Karpas-422 (cell line): ENCODE measurements at places on chromosomes 16 and 17. TPM values are rescaled to one million over a fixed set of nuclear protein-coding genes. Genes with fewer than 3 reads are reported as not detected.

FA2H gene
- total RNA-seq: not detected in 2 replicates

IGF2BP1 gene
- not detected in 2 replicates for total RNA-seq

NXN gene
- 1.1 TPM in 1 of 2 replicates, not detected in the other for total RNA-seq

- peaks cover 54% of the 10 kb centered on the region; the same call in 1 of the 2 replicates for H3K36me3 ChIP-seq
- no peaks in the 10 kb centered on the region for H3K27me3 ChIP-seq
- H3K4me3 ChIP-seq: no peak overlapping the region
Observed at GRCh38 chr17:78812855-78813254, 27.8 kb downstream of the USP36 start.

GRCh38 chr17:76710863-76711611, at the start of gene MXRA7:
Gene MXRA7, minus strand, starts transcription at chr17:76710965. Its CDS starts 19 bp downstream, at chr17:76710946.
- DNase-seq: peak; percentile 62
- H3K36me3 ChIP-seq: 0 out of 2 replicates have a peak, but pooled peaks cover 3% of the 10 kb centered on the region
- no peak within 1 kb of the TSS for H3K27ac ChIP-seq
- no peaks in the 10 kb centered on the region for H3K27me3 ChIP-seq

GRCh38 chr16:11367483-11367906, 22.2 kb downstream of the RMI2 start:
- H3K4me1 ChIP-seq: peaks cover 36% of the 10 kb centered on the region
- no peak overlapping the region for H3K4me3 ChIP-seq
- no peaks in the 10 kb centered on the region for H3K27me3 ChIP-seq
- H3K27ac ChIP-seq: no peak overlapping the region
- no peaks in the 10 kb centered on the region for H3K36me3 ChIP-seq

DNA sequence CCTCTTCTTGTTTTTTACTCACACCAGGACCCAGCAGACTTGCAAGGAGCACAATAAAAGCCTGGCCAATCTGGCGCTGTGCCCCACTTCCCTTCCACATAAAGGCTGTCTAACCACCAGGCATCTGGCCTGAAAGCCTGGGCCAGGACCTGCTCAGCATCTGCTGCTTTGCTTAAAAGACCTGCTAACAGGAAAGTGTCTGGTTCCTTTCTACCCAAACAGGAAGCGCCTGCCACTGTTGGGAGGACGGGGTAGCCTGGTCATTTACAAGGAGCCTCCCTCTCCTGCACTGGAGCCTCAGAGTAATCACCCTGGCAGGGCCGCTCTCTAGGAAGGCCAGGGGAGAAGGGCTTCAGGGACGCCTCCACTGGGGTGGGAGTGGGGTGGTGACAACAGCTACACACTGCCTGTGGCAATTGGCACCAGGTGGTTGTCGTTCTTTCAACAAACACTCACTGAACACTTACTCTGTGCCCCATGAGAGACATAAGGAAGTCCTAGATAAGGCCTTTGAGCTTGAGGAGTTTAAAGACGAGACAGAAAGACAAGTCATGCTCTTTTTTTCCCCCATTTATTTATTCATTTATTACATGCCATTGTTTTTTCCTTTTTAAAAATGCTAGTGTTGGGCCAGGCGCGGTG, 6.3 kb upstream of the MMP28 start:
- no peak overlapping the region for H3K4me3 ChIP-seq
- no peaks in the 10 kb centered on the region for H3K4me1 ChIP-seq
- H3K27me3 ChIP-seq: no peaks in the 10 kb centered on the region

- H3K27ac ChIP-seq: no peak overlapping the region
- DNase-seq: no peak
- H3K4me3 ChIP-seq: no peak overlapping the region
- H3K4me1 ChIP-seq: no peaks in the 10 kb centered on the region
Observed at GRCh38 chr16:79795556-79795955, 195.0 kb upstream of the MAF start.

DNA sequence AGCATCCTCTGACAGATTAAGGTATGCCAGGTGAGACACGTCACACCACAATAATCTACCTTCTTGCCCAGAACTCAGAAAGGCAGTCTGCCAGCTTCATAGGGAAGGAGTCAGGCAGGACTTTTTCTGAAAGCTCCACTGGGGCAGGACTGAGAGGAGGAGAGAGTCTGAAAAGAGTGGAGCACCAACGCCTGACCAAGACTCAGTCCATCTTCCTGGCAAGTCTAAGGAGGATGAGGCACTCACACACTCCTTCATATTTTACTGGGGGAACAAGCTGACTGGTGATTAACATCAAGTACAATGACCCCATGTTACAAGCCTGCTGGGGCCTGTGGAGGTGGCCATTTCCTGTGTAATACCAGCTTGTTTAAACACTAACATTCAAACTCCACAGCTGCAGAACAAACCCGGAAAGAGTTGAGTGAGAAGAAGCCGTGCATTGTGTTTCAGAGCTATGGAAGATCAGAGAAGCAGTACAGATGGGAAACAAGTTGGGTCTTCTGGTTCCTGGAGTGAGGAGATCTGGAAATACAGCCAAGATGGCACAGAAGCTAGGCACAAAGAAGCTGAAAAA, 122.4 kb downstream of the HIC1 start:
- DNase-seq: no peak
- no peaks in the 10 kb centered on the region for H3K27me3 ChIP-seq
- no peaks in the 10 kb centered on the region for H3K36me3 ChIP-seq
- no peak overlapping the region for H3K4me3 ChIP-seq
- H3K4me1 ChIP-seq: no peaks in the 10 kb centered on the region
- H3K27ac ChIP-seq: no peak overlapping the region

GRCh38 chr16:66406534-66407221, 20.4 kb upstream of the BEAN1 start:
- no peaks in the 10 kb centered on the region for H3K27me3 ChIP-seq
- peaks cover 3% of the 10 kb centered on the region; the same call in 1 of the 2 replicates for H3K4me1 ChIP-seq
- no peak overlapping the region for H3K27ac ChIP-seq
- H3K36me3 ChIP-seq: no peaks in the 10 kb centered on the region
- H3K4me3 ChIP-seq: peak overlapping the region; percentile 33; the same call in 1 of the 2 replicates

- H3K4me1 ChIP-seq: peaks cover 19% of the 10 kb centered on the region
- no peak overlapping the region for H3K4me3 ChIP-seq
- no peak overlapping the region for H3K27ac ChIP-seq
- H3K27me3 ChIP-seq: no peaks in the 10 kb centered on the region
Observed at GRCh38 chr17:46776298-46777005, 42.0 kb downstream of the WNT3 start.

DNA sequence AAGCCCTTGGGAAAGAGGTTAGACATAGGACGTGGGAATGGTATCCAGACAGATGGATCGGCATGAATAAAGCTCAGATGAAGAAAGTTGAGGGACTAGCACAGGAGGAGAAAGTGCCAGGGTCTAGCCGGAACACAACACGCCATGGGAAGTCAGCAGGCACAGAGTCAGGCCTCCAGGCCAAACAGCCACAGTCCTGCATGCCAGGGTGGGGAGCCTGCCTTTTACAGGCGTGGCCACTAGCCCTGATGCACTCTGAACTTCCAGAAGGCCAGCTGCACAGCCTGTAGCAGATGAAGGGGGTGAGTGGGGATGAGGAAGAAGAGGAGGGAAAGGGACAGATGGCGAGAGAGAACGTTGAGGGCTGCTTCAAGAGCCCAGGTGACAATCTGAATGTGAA, 5.2 kb downstream of the B9D1 start:
- DNase-seq: no peak
- no peak overlapping the region for H3K4me3 ChIP-seq
- no peaks in the 10 kb centered on the region for H3K27me3 ChIP-seq
- no peaks in the 10 kb centered on the region for H3K36me3 ChIP-seq
- H3K4me1 ChIP-seq: peaks cover 12% of the 10 kb centered on the region

GRCh38 chr16:2950773-2951172, 13.3 kb upstream of the KREMEN2 start:
- H3K4me1 ChIP-seq: peaks cover 11% of the 10 kb centered on the region
- no peaks in the 10 kb centered on the region for H3K36me3 ChIP-seq
- H3K4me3 ChIP-seq: no peak overlapping the region
- no peak for DNase-seq
- H3K27ac ChIP-seq: no peak overlapping the region
